ENCODE measurements at places on chromosomes 7 and 10. TPM values are rescaled to one million over a fixed set of nuclear protein-coding genes. Genes with fewer than 3 reads are reported as not detected.

GRCh38 chr7:13908667-13909397, 80.6 kb downstream of the ETV1 start:
- DNase-seq = no peak

GRCh38 chr7:101200504-101200861, 353 bp downstream of the MOGAT3 start:
- DNase-seq = no peak

DNA sequence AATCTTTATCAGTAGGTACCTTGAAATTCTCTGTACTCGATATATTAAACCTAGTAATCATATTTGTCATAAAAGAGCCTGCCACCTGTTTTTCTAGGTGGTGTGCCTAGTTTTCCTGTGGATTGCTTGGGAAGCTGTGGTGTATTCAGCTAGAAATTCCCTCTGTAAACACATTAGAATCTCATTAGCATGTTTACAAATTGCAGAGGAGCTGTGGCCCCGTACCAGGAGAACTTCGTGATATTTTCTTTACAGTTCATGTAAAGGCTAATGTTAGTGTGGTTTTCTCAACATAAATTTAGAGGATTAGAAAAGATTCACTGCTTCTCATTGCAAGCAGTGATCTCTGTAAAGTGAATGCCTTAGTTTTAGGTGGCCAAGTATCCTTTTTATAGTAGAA, 144.7 kb downstream of the CCSER2 start:
- DNase-seq = no peak

DNA sequence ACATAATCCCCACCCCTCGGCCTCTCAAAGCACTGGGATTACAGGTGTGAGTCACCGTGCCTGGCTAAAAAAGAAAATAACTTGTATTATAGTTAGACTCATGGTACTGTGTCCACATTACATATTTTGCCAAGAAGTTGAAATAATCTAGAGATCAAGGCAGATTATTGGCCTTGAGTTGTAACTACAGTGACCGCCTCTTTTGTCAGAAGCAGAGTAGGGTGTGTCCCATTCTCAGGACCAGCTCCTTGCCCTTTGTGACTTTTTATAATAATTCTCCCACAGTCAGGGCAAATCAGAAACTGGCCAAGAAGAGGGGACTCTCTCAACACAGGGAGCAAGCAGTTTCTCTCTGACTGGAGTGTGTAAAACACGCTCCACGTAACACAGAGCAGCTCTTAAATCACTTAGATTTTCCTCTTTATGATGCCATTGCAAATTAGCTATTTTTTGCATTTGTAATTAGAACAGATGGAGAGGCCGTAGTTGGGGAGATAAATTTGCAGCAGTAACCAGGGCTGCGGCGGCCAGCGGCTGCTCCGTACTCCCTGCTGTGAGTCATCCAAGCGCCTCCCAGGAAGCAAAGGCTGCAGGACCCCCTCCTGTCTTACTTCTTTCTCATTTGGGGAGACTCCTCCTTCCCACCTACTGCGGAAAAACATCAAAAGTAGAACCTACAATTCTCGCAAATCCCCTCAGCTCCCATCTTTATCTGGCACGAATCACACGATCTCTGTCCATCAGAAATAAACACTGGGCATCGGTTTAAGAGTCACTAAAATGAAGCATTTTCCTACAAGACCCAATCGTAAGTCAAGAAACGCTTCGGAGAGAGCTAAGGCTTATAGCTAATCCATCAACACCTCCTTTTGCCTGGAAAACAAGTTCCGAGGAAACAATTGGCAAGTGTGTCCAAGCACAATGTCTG, 32.1 kb upstream of the MSRB2 start:
- DNase-seq = no peak

DNA sequence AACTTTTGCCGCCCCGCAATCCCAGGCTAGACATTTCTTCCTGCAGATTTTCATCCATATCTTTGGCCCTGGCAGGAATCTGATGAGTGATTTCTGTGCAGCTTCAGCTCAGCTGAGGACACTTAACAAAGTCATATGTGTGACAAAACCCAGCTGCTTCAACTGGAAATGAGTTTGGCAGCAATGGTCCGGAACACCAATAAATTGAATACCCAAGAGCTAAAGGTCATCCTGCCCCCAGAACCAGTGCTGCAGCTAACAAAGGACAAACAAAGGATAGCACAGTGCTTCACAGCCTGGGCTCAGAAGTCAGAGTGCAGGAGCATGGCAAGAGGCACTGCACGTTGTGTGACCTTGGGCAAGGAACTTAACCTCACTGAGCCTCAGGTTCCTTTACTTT, 40.0 kb upstream of the TRIL start:
- no peak for DNase-seq

GRCh38 chr7:117065571-117066150, 112.4 kb downstream of the ST7 start:
- no peak for DNase-seq

DNA sequence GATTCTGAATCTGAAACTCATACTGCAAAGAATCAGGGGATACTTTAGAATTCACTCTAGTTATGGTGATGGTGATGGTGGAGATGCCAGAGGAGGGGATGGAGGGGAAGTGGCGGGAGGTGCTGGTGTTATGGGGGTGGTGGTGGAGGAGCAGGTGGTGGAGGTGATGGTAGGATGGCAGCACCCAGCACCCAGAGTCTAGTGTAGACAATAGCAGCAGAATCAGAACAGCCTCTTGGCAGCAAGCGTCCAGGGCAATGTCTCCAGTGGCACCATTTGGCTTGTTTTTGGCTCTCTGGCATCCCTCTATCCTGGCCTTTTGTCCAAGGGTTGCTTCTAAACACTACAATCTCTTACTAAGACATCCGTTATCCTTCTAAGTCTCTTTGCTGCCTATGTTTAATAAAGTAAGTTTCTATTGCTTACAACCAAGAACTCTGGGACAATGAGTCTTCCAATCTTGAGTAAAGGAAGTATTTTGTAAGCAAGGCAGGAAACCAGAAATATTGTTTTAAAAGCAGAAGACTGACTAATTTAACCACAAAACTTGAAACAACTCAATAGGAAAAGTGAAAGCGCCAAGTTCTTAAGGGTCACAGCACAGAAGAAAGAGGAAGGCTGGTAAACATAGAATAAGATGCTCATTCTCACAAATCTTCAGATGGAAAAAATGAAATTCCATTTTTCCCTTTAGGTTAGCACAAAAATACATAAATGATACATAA, 42.4 kb upstream of the GDF10 start:
- DNase-seq = no peak

DNA sequence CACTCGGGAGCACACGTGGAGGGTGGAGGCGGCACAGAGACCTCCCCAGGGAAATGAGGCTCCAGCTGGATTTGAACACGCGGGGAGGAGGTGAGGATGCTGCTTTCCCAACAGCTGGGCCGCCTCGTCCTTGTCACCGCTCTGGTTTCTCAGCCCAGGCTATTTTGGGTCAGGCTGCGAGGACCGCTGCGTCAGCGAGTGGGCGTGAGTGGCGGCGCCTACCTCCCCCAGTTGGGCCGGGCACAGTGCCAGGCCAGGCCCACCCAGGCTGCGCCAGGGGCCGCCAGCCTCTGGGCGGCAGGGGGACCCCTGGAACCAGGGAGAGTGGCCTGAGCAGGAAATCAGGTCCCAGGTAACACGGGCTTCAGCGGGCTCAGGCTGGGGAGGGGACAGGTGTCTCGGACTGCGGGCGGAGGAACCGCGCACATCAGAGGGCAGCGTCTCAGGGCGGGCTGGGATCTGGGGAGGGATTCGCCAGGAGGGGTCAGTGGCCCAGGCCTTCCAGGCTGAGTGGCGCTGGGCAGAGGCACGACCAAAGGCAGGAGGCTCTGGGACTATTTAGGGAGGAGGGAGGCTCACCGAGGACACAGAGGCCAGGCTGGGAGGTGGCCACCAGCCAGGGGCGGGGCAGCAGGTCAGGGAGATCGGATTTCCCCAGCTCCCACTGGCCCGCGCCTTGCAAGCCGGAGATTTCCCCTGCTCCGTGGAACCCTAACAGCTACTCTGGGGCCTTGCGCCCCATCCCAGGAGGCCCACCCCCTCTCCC, 125.2 kb upstream of the RET start:
- DNase-seq = peak; percentile 74

GRCh38 chr10:32938554-32939061, 19.4 kb downstream of the ITGB1 start:
- no peak for DNase-seq

- no peak for DNase-seq
Observed at GRCh38 chr7:73995330-73995729, 32.6 kb upstream of the ELN start.

DNA sequence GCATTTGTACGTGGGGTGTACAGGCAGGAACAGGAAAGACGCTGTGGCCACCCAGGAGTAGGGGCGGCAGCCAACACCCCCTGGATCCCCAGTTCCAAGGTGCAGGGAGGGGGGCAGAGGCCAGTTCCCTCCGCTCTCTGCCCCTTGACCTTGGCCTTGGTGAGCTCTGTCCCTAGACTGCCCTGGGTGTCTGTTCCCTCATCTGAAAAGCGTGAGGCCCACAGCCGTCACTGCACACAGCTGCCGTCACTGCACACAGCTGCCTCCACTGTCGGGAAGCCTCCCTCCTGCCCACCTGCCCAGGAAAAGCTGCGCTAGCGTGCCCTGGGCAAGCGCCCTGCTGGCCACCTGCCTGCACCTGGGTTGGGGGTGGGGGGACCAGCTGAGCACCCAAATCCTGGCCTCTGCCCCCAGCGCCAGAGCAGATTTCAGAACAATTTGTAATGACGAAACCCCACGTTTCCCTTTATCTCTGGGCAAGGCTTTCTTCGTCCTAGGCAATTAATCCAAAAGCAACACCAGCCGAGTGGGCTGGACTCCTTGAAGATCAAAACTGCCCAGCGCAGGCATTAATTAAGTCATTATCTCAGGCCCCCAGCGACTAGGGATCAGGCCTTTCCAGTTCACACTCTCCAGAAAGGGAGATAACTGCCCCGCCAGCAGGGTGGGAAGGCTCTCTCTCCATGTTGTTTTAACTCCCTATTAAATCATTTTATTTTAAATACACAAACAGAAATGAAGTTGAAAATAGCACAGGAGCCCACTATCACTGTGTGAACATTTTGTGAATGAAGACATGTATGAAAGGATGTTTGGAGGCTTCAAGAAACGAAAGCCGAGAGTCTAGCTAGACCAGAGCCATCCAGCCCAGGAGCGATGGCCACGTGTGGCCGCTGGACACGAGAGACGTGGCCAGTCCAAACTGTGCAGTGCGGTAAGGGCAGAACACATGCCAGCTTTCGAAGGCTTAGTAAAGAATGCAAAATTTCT, 4.0 kb upstream of the PDGFA start:
- DNase-seq = no peak

The AKR1C8 gene
- 0.55 TPM for total RNA-seq

The NPSR1 gene
- total RNA-seq = not detected

The ZNF425 gene
- 1.4 TPM for total RNA-seq

The PYROXD2 gene
- total RNA-seq = 13.0 TPM

The HABP2 gene
- total RNA-seq = 3.6 TPM

The EMX2 gene
- not detected for total RNA-seq

The GIMAP2 gene
- total RNA-seq = 33.0 TPM

All from upper lobe of right lung (tissue), 1 donor.